A673 (cell line): ENCODE measurements at places on chromosomes 12 and 14. TPM values are rescaled to one million over a fixed set of nuclear protein-coding genes. Genes with fewer than 3 reads are reported as not detected.

- DNase-seq: no peak
These were observed 781.5 kb downstream of the SLC6A15 start for GRCh38 chr12:84131076-84131475.

DNA sequence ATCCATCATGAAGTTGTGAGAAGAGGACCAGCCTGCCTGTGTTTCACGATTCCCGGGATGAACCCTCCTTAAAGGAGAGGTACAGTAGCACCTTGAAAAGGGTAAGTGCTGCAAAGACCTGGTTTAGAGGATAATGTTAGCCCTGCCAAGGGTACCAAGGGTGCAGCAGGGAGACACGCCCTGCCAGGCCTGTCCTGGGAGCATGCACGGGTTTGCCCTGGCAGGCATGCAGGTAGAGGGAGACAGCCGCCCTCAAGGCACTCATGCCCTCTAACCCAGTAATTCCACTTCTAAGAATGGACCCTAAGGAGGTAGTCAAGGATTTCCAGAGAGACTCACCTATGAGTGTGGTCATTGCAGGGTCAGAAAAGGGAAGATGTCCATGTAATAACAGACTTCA lies 65.0 kb downstream of the DIO3 start:
- no peak for DNase-seq

- DNase-seq: no peak
These were observed 97.1 kb downstream of the OTOGL start for GRCh38 chr12:80196419-80196818.

DNA sequence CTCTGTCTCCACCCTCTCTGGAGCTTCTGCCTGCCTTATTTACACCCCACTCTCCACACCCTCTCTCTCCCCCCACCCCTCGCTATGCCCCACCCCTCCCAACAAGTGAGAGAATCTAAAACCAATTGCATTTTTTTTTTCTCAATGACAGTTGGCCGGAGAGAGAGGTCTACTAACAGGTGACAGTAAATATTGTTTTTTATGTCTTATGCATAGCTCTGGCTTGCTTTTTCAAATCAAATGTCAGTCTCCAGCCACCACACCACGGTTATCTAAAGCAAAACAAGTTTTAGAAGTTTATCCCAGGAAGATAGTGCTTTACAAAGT lies at the start of gene KCNC2:
KCNC2 (minus strand) TSS at position 28 of the 327 bp plus-strand sequence.
- DNase-seq: no peak

CD163 gene
- total RNA-seq: 0.41 TPM in 1 of 2 replicates, not detected in the other

LRRC10 gene
- total RNA-seq: not detected in 2 replicates

HOXC5 gene
- 1.6 and 1.9 TPM in 2 replicates for total RNA-seq
